ENCODE measurements at places on chromosomes 1 and 21. TPM values are rescaled to one million over a fixed set of nuclear protein-coding genes. Genes with fewer than 3 reads are reported as not detected.

- H3K4me3 ChIP-seq = no peak overlapping the region
- DNase-seq = no peak
- no peaks in the 10 kb centered on the region for H3K4me1 ChIP-seq
These were observed 276.4 kb upstream of the B3GALT2 start for GRCh38 chr1:193462629-193463320.

The LENEP gene
- polyA plus RNA-seq = 0.16 TPM

DNA sequence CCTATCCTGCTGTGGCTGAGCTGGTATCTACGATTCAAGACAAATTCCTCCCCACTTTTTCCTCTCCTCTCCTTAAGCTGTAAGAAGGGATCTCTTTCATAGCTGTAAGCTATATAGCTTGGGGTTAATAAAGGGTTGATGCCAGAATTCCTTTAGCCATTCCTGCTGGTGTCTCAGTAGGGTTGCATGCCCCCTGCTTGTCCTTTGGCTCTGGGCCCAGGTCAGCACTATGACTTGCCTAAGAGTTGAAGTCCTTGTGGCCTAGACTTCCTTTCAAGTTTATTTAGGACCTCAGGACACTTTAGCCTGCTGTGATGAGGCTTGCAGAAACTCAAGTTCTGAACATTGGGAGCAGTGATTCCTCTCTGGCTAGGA lies 270.0 kb downstream of the AMY1C start:
- H3K36me3 ChIP-seq = no peaks in the 10 kb centered on the region
- no peaks in the 10 kb centered on the region for H3K27me3 ChIP-seq
- H3K4me3 ChIP-seq = no peak overlapping the region
- H3K4me1 ChIP-seq = no peaks in the 10 kb centered on the region
- no peak for DNase-seq

- DNase-seq = no peak
- H3K36me3 ChIP-seq = no peaks in the 10 kb centered on the region
- no peak overlapping the region for H3K27ac ChIP-seq
These were observed 11.6 kb upstream of the TTC39A start for GRCh38 chr1:51341876-51342496.

DNA sequence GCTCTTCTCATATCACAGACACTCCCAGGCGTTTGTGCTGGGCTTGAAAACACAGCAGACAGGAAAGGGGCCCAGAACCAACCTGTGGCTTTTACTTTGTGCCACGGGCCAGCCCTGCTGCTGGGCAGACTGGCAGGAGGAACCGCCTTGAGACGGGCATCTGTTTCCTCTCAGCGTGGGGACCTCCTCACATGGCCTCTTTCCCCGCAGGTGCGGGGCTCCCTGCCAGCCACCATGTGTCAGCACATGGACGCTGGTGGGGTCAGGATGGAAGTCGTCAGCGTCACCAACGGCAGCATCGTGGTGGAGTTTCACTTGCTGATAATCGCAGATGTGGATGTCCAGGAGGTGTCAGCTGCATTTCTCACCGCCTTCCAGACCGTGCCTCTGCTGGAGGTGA lies 47.8 kb downstream of the UMODL1 start:
- peaks cover 8% of the 10 kb centered on the region for H3K27me3 ChIP-seq
- peaks cover 35% of the 10 kb centered on the region for H3K4me1 ChIP-seq
- peak; percentile 71 for DNase-seq
- H3K36me3 ChIP-seq = no peaks in the 10 kb centered on the region

The PCSK9 gene
- 0.05 TPM for polyA plus RNA-seq

DNA sequence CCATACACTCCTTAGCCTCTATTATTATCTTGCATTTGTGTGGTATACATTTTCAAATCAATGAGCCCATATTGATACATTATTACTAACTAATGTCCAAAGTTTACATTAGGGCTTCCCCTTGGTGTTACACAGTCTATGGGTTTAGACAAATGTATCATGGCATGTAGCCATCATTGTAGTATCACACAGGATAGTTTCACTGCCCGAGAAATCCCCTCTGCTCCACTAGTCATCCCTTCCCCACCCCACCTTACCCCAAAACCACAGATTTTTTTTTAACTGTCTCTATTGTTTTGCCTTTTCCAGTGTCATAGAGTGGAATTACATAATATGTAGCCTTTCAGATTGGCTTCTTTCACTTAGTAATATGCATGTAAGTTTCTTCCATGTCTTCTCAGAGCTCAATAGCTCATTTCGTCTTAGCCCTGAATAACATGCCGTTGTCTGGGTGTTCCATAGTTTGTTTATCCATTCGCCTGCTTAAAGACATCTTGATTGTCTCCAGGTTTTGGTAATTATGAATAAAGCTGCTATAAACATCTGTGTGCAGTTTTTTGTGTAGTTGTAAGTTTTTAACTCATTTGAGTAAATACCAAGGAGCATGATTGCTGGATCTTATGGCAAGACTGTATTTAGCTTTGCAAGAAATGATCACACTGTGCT lies 86.4 kb upstream of the LYST start:
- H3K27me3 ChIP-seq = no peaks in the 10 kb centered on the region
- H3K4me1 ChIP-seq = peaks cover 52% of the 10 kb centered on the region
- H3K27ac ChIP-seq = peak overlapping the region; percentile 53
- H3K4me3 ChIP-seq = no peak overlapping the region

DNA sequence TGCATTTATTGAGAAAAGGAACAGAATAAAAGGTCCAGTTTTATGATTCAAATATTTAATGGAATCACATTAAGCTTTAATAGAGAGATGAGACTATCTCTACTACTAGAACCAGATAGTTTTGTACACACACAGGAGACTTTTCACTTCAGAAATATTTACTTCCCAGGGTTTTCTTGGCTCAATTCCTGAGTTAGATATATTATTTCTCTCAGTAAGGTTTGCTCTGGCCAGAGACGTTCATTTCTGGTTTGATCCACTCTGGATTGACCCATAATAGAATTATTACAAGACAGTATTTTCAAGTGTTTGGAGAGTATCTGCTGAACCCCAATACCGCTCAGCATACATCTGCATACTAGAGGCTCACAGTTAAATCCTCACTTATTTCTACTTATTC lies 1.3 kb upstream of the RCOR3 start:
- H3K36me3 ChIP-seq = no peaks in the 10 kb centered on the region
- H3K4me3 ChIP-seq = peak overlapping the region; percentile 86
- peaks cover 15% of the 10 kb centered on the region for H3K4me1 ChIP-seq
- H3K27me3 ChIP-seq = no peaks in the 10 kb centered on the region

GRCh38 chr1:217149791-217150190 lies 426.6 kb upstream of the ESRRG start:
- no peak overlapping the region for H3K27ac ChIP-seq
- no peaks in the 10 kb centered on the region for H3K36me3 ChIP-seq
- no peak for DNase-seq
- no peaks in the 10 kb centered on the region for H3K4me1 ChIP-seq

DNA sequence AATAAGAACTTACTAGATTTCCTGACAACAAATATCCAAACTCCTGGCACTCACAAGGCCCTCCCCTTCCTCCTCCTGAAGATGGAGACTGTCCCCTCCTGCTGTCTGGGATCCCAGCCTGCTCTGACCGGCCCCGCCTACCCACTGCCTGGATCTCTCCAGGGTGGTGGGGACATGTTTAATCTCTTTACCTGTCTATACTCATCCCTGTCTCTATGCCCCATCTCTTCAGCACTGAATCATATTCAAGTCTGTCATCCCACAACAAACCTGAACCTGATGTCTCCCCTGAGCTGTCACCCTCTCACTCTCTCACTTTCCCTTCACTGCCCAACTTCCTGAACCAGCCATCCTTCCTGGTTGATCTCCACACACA lies 22.1 kb downstream of the MATN1 start:
- H3K27me3 ChIP-seq = no peaks in the 10 kb centered on the region
- H3K27ac ChIP-seq = no peak overlapping the region
- no peak overlapping the region for H3K4me3 ChIP-seq
- H3K36me3 ChIP-seq = no peaks in the 10 kb centered on the region
- H3K4me1 ChIP-seq = no peaks in the 10 kb centered on the region

The ATF3 gene
- polyA plus RNA-seq = 34.6 TPM

The NAV1 gene
- 3.4 TPM for polyA plus RNA-seq

DNA sequence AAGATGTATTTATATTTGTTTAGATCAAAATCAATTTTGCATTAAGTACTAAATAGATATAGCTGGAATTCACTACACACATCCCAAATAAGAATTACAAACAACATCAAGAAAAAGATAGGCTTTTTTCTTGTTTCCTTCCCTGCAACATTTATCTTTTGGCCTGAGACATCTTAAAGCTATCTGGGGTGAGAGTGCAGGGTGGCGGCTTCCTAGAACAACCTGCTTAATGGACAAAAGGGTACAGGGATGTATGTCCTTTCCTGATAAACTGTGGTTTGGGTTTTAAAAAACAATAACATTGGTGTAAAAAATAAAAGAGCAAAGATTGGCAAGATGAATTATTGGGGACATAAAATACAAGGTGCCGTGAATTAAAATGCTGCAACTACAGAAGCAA lies 54.4 kb downstream of the EPRS1 start:
- no peaks in the 10 kb centered on the region for H3K27me3 ChIP-seq
- H3K4me3 ChIP-seq = no peak overlapping the region
- peaks cover 38% of the 10 kb centered on the region for H3K36me3 ChIP-seq
- H3K4me1 ChIP-seq = no peaks in the 10 kb centered on the region
- DNase-seq = no peak
- H3K27ac ChIP-seq = no peak overlapping the region

GRCh38 chr1:248750496-248750895 lies 5.1 kb downstream of the LYPD8 start:
- H3K27me3 ChIP-seq = no peaks in the 10 kb centered on the region
- H3K4me3 ChIP-seq = no peak overlapping the region
- no peak overlapping the region for H3K27ac ChIP-seq

The MROH9 gene
- 0.05 TPM for polyA plus RNA-seq

The SAMD13 gene
- polyA plus RNA-seq = 2.6 TPM

GRCh38 chr1:20346433-20346832 lies 55.8 kb downstream of the VWA5B1 start:
- DNase-seq = no peak
- H3K27ac ChIP-seq = no peak overlapping the region
- H3K4me1 ChIP-seq = no peaks in the 10 kb centered on the region
- H3K4me3 ChIP-seq = no peak overlapping the region

DNA sequence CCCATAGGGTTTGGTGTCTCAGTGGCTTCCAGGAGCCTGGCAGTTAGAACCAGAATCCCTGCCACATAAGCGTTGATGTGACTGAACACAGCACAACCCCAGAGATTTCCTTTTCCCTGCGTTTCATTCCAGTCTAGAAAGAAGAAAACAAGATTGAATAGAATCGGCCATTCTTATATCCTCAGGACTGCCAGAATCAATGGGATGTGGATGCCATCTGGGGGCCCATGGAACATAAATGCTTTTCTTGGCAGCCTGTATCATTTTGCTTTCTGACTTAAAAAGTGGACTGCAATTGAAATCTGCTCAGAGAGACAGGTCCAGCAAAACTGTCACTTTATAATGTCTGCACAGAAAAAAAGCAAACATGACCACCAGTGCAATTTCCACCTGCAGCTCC lies 80.3 kb downstream of the DISC1 start:
- H3K4me1 ChIP-seq = no peaks in the 10 kb centered on the region
- H3K27ac ChIP-seq = no peak overlapping the region
- no peak overlapping the region for H3K4me3 ChIP-seq
- H3K27me3 ChIP-seq = no peaks in the 10 kb centered on the region
- no peaks in the 10 kb centered on the region for H3K36me3 ChIP-seq

DNA sequence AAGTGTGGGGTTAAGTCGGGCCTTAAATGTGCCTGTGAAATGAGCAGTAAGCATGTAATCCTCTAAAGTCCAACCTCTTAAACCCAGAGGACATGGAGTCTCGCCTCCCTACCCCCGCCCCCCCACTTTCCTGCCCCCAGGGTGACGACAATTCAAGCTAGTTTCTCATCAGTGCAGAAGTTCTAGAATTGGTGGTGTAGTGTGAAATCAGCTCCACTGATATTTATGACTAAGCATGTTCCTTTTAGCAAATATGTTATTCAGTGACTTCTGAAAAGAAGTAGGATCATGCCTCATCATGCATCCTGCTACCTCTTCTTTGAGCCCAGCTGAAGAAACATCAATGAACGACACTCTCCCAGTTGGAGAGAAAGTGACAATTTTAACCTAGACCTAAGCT lies 2.6 kb upstream of the ABCB10 start:
- no peaks in the 10 kb centered on the region for H3K36me3 ChIP-seq
- no peaks in the 10 kb centered on the region for H3K27me3 ChIP-seq
- H3K4me1 ChIP-seq = peaks cover 25% of the 10 kb centered on the region
- H3K27ac ChIP-seq = no peak overlapping the region
- H3K4me3 ChIP-seq = no peak overlapping the region

The CHRNB2 gene
- polyA plus RNA-seq = 0.21 TPM

DNA sequence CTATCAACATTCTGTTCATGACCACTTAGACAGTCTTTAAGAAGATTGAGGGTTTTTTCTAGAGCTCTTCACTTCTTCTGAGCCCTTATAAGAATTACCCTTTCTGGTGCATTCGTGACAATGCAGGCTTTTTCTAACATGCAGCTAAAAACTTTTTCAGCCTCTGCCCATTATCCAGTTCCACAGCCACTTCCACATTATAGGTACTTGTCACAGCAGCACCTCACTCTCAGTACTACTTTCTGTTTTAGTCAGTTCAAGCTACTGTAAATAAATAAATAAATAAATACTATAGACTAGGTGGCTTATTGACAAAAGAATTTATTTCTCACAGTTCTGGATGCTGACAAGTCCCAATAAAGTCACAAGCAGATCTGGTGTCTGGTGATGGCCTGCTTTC lies 284.4 kb upstream of the PKN2 start:
- no peak overlapping the region for H3K4me3 ChIP-seq
- no peaks in the 10 kb centered on the region for H3K27me3 ChIP-seq
- H3K27ac ChIP-seq = no peak overlapping the region
- no peak for DNase-seq

The KCNA2 gene
- polyA plus RNA-seq = 0.50 TPM

The KIAA0319L gene
- 25.6 TPM for polyA plus RNA-seq

The LEFTY1 gene
- polyA plus RNA-seq = 1.2 TPM

The JAM2 gene
- polyA plus RNA-seq = 8.6 TPM

The CSF3R gene
- 8.6 TPM for polyA plus RNA-seq

The SPRR5 gene
- polyA plus RNA-seq = 0.37 TPM

- no peaks in the 10 kb centered on the region for H3K27me3 ChIP-seq
- no peaks in the 10 kb centered on the region for H3K4me1 ChIP-seq
- no peak overlapping the region for H3K27ac ChIP-seq
- no peak for DNase-seq
- no peak overlapping the region for H3K4me3 ChIP-seq
- no peaks in the 10 kb centered on the region for H3K36me3 ChIP-seq
These were observed 85.2 kb downstream of the HLCS start for GRCh38 chr21:36881228-36881627.

- DNase-seq = no peak
- H3K36me3 ChIP-seq = no peaks in the 10 kb centered on the region
- peaks cover 19% of the 10 kb centered on the region for H3K27me3 ChIP-seq
- no peak overlapping the region for H3K27ac ChIP-seq
- peak overlapping the region; percentile 52 for H3K4me3 ChIP-seq
- H3K4me1 ChIP-seq = peaks cover 26% of the 10 kb centered on the region
These were observed 1.1 kb downstream of the BATF3 start for GRCh38 chr1:212698467-212699103.

The PGLYRP4 gene
- 6.1 TPM for polyA plus RNA-seq

GRCh38 chr1:228975238-228975907 lies 240.1 kb downstream of the RHOU start:
- H3K27me3 ChIP-seq = no peaks in the 10 kb centered on the region
- no peaks in the 10 kb centered on the region for H3K36me3 ChIP-seq
- no peak for DNase-seq
- H3K4me1 ChIP-seq = no peaks in the 10 kb centered on the region
- H3K27ac ChIP-seq = no peak overlapping the region

- H3K36me3 ChIP-seq = no peaks in the 10 kb centered on the region
- no peaks in the 10 kb centered on the region for H3K27me3 ChIP-seq
- no peak overlapping the region for H3K4me3 ChIP-seq
These were observed 36.3 kb downstream of the ERICH3 start for GRCh38 chr1:74637296-74637695.
